ENCODE measurements at places on chromosomes 4 and X. TPM values are rescaled to one million over a fixed set of nuclear protein-coding genes. Genes with fewer than 3 reads are reported as not detected.

GRCh38 chrX:40964008-40964407 lies 121.2 kb upstream of the USP9X start:
- peaks cover 1% of the 10 kb centered on the region for H3K27me3 ChIP-seq
- DNase-seq = no peak
- H3K36me3 ChIP-seq = no peaks in the 10 kb centered on the region
- H3K4me3 ChIP-seq = no peak overlapping the region

DNA sequence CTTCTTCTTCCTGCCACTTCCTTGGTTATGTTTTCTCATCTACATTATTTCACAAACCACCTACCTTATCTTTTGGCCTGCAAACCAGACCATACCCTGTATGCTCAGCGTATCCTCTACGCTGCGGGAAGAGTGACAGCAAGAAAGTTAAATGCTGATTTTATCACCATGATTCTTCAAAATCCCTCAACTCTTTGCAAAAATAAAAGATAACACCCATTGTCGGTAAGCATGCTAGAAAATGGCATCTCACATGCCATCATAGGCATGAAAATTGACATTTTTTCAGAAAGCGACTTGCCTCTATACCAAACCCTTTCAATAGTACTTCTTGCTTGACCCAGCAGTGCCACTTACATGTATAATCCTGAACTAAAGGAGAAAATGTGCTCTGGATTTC lies 102.0 kb downstream of the HPGD start:
- H3K27ac ChIP-seq = no peak overlapping the region
- H3K4me3 ChIP-seq = no peak overlapping the region
- no peaks in the 10 kb centered on the region for H3K36me3 ChIP-seq
- H3K27me3 ChIP-seq = no peaks in the 10 kb centered on the region
- no peak for DNase-seq

- no peak overlapping the region for H3K27ac ChIP-seq
- peaks cover 2% of the 10 kb centered on the region for H3K4me1 ChIP-seq
- no peak for DNase-seq
- H3K27me3 ChIP-seq = peaks cover 2% of the 10 kb centered on the region
Observed at GRCh38 chr4:10734697-10735096, 50.1 kb upstream of the CLNK start.

GRCh38 chrX:81308086-81308829 lies 106.4 kb downstream of the SH3BGRL start:
- H3K27me3 ChIP-seq = no peaks in the 10 kb centered on the region
- no peak for DNase-seq
- no peak overlapping the region for H3K27ac ChIP-seq
- H3K4me3 ChIP-seq = no peak overlapping the region
- no peaks in the 10 kb centered on the region for H3K36me3 ChIP-seq
- H3K4me1 ChIP-seq = no peaks in the 10 kb centered on the region

DNA sequence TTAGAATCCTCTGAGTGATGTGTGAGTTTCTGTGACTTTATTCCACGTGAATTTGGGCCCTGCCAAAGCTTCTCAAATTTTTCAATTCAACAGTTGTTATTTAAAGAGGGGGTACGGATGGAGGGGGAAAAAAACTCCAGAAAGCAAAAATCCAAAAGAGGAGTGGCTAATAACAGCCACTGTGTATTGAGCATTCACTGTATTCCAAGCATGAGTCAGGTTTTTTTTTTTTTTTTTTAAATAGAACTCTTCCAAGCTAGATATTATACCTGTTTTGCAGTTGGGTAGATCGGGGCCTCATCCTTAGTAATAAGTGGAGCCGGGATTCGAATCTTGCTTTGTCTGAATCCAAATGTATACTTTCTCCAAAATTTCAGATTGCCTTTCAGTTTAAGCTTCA lies 6.4 kb upstream of the RHOH start:
- no peak overlapping the region for H3K27ac ChIP-seq
- no peaks in the 10 kb centered on the region for H3K36me3 ChIP-seq
- H3K4me3 ChIP-seq = no peak overlapping the region
- no peak for DNase-seq

- DNase-seq = no peak
- H3K36me3 ChIP-seq = no peaks in the 10 kb centered on the region
- H3K4me1 ChIP-seq = no peaks in the 10 kb centered on the region
- H3K27ac ChIP-seq = no peak overlapping the region
Observed at GRCh38 chrX:727738-728621, 97.4 kb downstream of the SHOX start.

DNA sequence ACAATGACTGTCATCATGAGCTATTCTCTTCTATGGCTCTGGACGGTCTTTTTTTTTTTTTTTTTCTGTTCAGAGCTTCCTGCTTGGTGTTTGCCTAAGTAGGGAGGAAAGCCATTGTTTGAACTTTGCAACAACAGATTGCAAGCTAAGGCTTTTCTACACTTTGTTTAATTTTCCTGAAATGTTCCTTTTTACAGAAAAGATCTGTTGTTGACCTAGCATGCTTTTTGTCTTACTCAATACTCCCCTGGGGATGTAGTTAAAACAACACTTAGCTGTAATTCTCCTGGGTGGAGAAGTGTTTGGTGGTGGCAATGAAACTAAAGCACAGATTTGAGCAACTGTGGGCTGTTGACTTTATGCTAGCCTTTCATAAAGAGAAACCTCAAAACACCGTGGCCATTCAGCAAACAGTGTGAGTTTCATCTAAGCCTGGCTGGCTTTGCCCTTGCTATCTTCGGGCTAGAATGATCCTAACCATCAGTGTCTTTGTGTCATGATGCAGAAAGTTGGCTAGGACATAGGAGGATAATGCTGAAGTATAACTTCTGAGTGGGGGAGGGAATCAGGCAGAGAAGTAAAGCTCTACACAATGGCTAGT lies 110.5 kb downstream of the ANXA3 start:
- no peaks in the 10 kb centered on the region for H3K27me3 ChIP-seq
- H3K4me1 ChIP-seq = peaks cover 5% of the 10 kb centered on the region
- DNase-seq = peak; percentile 33
- H3K4me3 ChIP-seq = no peak overlapping the region

The ETDA gene
- not detected for total RNA-seq

The ATP1B4 gene
- total RNA-seq = not detected
